Endothelial cell of umbilical vein (primary cell): ENCODE measurements at places on chromosomes 7 and 10.
A peak's percentile ranks its signal among the peaks of the same experiment; 100 is the strongest.

DNA sequence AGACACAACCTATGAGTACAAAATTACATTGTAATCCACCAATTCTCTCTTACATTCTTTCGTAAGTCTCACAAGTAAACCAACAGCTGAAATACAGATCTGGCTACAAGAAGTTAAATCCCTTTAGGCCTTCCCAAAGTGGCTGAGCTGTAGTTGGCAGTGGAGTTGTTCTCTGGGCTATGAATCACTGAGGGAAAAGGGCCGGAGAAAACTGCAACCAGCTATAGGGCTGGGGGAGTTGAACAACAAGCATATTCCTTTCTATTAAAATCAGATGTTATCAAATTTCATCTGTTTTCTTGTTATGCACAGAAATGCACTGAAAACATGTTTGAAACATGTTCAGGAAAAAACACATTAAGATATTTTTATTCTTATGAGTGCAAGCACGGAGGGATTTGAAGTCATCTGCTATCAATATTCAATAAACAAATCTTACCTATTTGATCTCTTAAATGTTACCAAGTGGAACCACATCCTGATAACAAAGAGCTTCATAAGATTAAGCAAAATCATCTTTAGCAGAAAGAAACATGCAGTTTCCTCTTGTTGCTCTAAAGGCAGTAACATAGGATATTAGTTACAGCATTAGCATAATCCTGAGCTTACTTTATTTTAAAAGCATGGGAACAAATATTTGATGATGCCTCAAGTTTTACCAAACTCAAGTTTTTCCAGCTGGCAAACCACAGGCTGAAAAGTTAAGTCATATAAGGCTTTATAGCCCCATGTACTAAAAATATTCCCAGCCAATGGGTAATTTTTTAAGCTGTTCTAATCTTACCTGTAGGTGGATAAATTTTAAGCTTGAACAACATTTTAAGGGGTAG lies 212.7 kb downstream of the TAX1BP1 start:
- DNase-seq, result no peak

DNA sequence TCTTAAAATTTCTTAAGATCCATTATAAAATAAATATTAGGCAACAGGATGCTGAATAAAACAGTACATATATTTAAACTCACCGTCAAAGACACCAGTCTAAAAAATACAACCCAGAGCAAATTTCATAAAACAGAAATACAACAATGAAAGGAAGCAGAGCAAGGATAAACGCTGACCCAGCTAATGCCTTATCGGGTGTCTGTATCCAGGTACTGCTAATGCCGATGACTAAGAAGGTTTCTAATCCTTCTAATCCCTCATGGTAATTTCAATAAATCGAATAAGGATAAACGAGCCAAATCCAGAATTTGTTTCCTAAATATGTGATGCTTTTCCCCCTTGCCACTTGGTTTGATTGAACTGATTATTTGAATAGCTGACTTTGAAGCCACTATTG lies 1.7 kb downstream of the HYCC1 start:
- DNase-seq, result peak; percentile 40

DNA sequence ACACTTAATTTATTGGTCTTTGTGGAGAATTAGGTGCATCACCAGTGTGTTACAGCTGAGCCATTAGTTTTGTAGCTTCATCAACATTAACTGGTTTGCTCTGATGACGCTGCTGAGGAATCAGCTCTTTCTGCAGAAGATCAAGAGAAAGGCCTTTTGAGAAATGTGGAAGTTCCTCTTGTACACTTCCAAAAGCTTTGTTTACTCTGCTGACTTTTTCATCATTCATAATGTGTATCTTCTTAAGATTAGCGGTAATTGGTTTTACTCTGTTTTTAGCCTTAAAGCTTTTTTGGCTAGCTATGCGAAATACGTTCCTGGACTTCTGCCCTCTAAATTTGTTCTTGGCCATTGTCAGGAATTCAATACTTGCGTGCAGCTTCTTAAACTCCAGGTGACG lies 8.2 kb upstream of the PHYH start:
- DNase-seq, result no peak

DNA sequence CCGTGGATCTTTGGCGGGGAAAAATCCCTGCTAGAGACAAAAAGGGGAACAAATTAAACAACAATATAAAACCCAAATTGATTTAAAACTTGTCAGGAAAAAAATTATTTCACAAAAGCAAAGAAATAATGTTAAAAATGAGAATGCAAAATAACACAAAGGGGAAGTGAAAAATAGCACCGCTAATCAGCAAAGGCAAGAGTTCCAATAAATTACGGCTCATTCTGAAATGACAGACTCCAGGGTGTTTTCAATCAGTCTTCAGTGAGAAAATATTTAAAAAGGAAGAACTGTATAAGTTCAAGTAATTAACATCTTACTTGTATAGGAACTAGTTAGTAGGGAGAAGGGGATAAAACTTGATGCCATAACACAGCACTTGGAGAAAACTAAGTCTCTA lies 336.8 kb downstream of the LRRTM3 start:
- no peak for DNase-seq

DNA sequence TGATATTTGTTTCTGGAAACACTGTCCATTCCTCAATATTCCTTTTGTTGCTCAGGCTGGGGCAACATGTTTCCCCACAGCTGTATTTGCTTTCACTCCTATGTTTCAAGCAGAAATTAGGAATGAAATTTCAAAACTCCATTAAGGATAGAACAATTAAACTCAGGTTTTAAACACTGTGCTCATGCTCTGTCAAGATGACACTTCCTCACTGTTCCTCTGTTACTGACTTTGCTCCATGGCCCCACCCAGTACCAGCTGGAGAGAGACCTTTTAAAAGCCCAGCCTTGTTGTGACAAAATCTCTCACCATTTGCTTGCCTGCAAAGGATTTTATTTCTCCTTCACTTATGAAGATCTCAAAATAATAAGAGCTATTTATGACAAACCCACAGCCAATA lies 197.4 kb downstream of the ELMO1 start:
- no peak for DNase-seq

DNA sequence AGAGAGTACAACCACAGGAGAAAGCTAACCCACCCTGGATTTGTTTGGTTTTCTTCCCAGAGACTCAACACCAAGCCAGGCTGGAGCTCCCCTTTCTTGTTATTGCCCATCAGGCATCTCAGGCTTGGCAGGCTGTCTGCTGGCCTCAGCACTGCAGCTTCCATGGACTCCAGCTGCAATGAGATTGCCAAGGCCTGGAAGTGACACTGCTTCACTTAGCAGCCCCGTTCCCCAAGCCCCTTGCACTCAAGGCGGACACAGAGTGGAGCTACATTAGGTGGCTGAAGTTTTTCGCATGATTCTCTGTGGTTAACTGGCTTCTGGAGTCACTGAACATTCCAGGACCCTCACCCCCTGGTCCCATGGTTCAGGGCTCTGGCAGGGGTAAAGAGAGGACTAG lies 163.1 kb upstream of the GDF10 start:
- no peak for DNase-seq

- no peak for DNase-seq
These were observed 186.7 kb downstream of the TPK1 start for GRCh38 chr7:144649120-144649519.

GRCh38 chr7:40297741-40298311 lies 163.0 kb downstream of the SUGCT start:
- peak; percentile 85 for DNase-seq

- no peak for DNase-seq
These were observed 55.4 kb upstream of the CDC14C start for GRCh38 chr7:48868916-48869315.

DNA sequence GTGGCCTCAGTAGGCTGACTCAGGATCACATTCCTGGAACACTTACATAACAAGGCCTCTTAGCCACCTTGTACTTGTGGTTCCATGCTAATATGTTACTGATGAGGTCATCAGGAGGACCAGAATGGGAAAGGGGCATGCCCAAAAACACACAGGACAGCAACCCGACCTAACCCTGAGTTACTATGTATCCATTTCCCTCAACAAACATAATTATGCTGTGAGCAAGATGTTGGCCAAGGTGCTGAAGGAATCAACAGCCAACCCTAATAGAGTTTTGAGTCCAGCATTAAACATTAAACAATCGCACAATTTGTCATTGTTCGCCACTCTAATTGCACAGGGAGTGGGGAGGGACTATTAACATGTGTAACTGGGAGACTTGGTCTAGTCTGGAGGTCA lies 129.4 kb downstream of the PLPP4 start:
- no peak for DNase-seq

GRCh38 chr7:115728518-115728917 lies 302.0 kb downstream of the TFEC start:
- no peak for DNase-seq

DNA sequence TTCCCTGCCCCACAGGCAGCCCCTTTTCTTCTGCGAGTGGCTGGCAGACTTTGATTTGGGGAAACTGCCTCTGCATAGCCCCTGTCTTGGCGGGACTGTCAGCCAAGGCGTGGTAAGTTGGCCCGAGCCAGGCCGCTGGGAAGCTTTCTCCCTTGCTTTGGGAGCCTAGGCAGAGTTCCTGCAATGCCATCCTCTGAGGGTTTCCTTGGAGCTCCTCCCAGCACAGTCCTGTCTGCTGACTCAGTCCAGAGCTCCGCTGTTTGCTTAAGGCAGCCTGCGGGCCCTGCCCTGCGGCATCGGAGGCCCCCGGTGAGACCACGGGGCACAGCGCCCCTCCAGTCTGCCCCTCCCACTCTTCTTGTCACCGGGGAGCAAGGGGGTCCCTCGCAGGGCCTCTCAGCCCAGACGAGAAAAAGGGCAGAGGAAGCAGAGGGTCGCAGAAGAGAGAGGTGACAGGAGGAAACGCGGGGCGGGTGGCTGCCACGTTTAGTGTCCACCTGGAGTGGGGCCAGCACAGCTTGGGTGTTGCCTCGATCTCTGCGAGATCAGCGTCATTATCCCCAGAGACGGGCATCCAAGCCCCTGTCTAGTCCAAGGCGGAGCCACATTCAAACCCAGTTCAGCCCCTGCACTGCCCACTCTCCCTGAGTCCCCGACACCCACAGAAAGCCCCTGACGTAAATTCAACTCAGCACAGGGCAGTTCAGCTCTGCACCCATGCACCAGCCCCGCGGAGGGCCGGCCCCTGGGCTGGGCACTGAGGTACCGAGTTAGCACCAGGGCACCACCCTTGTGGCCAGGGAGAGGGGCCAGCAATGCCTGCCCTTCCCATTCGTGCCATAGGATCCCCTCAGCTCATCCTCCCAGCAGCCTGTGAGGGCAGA lies 59.0 kb upstream of the CHST15 start:
- DNase-seq, result no peak

DNA sequence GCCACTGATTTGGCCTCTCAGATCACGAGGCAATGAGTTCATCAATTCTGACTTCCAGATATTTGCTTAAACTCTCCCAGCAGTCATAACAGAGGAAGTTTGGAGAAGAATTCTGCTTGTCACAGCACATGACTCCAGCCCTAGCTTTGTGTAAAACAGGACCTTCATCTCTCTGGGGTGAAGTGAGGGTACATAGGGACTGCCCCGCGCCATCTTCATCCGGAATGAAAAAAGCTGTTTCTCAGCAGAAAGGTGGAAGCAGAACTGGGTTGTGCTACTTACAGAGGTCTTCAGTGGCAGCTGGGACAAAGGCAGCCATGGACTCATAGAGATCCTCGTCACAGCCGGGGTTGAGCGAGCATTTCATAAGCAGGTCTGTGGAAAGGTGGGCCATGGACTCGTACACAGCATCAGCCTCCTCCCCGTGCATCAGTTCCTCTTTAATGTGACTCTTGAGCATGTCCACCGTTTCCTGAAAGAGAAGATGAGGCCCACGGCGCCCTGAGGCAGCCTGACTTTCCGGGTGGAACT lies 58.4 kb upstream of the TM9SF3 start:
- DNase-seq, result no peak

DNA sequence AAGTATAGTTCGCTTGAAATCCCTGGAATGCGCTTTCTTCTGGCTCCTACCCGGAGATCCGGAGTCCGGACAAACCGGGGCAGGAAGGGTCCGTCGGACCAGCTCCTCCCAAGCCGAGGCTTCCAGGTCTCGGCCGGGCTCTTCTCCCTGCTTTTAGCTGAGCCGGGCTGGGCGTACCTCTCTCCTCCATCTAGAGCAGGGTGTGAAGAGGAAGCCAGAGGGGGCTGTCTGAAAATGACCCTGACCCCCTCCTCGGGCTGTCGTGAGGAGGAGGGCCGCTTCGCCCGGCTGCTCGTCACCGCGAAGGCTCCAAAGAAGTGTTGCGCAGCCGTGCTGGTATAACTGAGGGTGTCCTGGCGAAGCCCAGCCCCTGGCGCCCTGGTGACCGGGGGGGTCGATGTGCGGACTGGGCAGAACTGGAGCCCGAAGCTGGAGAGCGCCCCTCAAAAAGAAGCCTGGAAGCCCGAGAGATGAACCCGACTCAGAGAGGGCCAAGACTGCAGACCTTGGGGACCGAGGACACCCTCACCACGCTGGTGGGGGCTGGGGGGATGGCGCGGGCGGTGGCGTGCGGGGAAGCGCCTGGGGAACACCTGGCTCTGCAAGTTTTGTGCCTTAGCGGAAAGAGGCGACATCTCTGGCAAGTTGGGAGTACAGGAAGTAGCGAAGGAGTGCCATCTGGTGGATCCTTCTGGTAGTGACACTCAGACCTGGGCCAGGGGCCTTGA lies 5.7 kb downstream of the KAZALD1 start:
- DNase-seq, result peak; percentile 85

GRCh38 chr10:109956454-109957091 lies 33.3 kb upstream of the XPNPEP1 start:
- peak; percentile 41 for DNase-seq

DNA sequence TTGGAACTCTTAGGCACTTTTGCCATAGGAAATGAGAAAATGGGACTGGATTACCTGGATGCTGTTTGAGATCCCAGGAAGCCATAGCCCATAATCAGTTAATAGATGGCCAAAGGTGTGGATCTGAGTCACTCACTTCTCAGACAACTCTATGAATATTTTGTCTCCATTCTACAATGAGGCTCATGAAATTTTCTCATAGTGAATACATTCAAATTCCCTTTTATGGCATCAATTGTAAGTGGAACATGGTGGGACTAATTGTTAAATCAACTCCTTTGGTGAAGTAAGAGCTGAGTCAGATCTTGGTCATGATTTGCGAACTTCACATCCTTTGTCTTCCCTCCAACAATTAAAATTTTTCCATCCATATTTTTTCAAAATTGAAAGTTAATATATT lies 222.1 kb downstream of the ARL4A start:
- DNase-seq, result no peak
